CD8-positive, alpha-beta T cell (primary cell): ENCODE measurements at places on chromosomes 13 and 19.
A peak's percentile ranks its signal among the peaks of the same experiment; 100 is the strongest.

DNA sequence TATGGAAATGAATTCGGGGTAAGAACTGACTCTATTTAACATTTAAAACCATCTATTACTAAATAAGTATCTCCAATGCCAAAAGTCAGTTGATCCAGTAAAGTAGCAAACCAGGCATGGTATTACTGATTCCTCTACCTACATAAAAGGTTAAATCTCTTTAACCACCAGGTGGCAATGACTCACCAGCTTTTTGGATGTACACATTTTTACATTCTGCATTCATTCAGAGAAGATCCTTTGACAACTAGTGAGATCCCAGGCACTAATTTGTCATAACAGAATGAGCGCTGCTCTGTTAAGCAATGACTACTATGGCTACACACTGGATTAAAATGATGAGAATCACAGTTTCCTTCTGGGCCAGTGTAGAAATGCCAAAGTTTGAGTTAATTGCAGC lies 329.8 kb upstream of the GPC6 start:
- DNase-seq = no peak

GRCh38 chr13:82636119-82636518 lies 1246.2 kb downstream of the SLITRK1 start:
- DNase-seq = no peak

DNA sequence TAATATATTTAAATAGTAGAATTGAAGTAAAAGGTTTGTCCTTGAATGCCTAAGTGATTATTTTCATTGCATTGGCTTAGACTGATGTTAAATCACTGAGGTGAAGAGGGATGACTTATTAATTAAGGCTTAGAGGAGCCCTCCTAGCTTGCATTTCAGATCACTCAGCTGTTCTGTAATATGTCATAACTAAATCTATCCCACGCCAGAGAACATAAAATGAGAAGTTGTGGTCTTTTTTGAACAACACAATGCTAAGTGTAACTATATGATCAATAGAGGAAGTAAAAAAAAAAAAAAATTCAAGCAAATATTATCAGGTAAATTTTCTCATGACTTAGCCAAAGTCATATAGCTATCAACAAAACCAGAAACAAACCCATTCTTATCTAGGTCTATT lies 752.2 kb downstream of the GPC5 start:
- DNase-seq = no peak

DNA sequence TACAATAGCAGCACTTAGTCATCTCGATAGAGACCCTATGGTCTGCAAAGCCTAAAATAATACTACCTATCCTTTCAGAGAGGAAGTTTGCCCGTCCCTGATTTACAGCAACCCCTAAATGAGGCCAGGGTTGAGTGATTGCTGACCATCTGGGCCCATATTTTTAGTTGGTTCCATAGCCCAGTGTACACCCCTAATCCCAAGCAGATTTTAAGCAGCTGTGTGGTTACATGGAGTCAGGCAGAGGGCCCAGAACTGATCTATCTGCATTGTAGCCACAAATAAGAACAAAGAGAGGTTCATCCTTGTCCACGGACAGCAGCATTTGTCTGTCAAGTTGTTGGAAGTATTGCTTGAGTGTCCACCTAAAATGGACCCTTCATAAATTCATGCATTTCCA lies 148.2 kb downstream of the DCT start:
- DNase-seq = no peak

DNA sequence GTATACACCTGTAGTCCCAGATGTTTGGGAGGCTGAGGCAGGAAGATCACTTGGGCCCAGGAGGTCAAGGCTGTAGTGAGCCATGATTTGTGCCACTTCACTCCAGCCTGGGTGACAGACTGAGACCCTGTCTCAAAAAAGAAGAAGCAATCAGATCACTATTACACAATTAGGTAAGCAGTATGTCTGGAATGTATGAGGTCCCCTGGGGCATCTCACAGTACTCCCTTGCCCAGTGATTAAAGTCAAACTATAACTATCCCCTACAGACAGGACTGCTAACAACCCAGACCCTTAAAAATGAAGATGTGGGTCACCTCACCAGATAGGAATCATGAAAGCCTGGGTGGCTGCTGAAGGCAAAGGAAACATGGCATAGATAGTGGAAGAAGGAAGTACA lies 9.4 kb upstream of the PAN3 start:
- DNase-seq = no peak

GRCh38 chr19:46753420-46754155 lies 7.3 kb upstream of the STRN4 start:
- peak; percentile 76 for DNase-seq

- no peak for DNase-seq
Observed at GRCh38 chr19:2524840-2525723, 49.2 kb downstream of the GADD45B start.

GRCh38 chr19:32373585-32374295 lies 28.3 kb downstream of the ZNF507 start:
- no peak for DNase-seq

DNA sequence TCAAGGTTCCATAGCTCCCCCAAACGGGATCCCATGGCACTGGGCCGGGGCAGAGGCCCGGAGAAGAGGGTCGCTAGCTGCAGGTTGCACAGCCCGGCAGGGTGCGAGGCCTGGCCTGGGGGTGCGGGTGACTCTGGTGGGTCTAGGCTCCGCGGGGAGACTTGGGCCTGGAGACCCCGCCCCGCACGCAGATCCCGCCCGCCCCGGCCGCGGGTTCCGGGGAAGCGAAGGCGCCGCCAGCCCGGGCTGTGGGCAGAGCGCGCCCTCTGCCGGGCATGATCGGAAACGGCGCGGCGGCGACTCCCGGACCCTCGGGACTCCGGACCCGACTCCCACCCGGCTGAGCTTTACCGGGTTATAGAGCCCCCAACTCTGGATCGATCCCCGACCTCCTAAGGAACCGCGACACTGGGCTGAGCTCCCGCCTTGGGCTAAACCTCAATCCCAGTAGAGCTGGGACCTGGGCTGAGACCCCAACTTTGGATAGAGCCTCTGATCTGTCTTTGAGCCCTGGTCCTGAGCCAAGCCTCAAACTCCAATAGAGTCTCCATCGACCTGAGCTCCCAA lies 3.1 kb upstream of the TNFAIP8L1 start:
- DNase-seq = peak; percentile 81

DNA sequence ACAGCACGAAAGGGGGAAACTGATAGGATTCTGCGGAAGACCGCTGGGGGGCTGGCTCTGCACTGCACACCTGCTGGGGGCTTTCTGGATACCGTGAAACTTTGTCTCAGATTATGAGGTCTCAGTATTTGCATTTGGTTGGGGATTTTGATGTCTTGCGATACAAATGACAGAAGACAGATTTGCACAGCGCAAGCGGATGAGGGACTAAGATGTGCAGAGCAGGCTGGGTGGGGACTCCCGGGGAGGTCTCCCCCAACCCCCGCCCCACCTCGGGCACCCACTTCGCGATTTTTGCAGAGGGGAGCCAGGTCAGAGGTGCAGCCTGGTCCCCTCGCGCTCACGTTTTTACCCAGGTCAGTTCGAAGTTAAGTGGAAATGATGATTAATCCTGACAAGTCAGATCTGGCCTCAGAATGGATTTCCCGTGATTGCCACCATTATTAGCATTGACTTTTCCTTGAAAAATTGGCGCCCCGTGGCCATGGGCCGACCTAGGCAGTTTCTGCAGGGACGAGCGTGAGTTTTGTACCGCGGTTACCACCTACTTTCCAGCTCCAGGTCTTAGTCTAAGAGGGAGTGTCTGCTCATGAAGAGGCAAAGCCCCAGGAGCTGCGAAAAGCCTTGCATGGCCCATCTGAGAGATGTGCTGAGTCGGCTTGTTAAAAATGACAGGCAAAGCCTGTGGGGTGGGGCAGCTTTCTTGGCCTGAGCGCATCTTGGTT lies 1.3 kb upstream of the GJB2 start:
- peak; percentile 28 for DNase-seq

GRCh38 chr19:11054628-11055027 lies 34.6 kb upstream of the LDLR start:
- DNase-seq = no peak

DNA sequence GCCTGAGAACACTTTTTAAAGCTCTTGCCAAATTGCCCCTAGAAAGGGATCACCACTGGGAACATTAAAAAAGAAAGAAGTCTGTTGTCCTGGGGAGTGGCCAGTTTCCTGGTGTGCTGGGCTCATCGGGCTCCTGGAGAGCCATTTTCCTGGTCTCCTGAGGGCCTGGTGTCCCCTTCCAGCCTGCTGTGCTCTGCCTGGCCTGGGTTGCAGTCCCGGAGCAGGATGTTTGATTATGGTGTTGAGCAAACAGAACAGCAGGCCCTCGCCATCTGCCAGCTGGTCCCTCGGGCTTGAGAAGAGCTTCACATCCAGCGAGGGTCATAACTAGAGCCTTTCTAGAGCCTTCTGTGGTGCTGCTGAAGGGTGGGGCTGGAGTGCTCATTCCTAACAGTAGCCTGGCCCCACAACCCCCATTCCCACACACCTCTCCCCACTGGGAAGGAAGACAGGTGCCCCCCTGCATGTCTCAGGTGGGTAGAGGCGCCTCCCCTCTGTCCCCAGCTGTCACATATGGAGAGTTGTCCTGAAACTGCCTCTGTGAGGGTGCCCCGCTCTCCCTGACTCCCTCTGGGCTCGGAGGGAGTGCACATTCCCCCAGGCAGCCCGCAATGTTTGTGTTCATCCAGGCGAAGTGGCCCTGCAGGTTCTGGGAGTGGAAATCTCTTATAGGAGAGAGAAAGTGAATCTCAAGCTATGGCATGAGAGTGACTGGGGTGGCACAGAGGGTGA lies 151.1 kb downstream of the SIPA1L3 start:
- no peak for DNase-seq

DNA sequence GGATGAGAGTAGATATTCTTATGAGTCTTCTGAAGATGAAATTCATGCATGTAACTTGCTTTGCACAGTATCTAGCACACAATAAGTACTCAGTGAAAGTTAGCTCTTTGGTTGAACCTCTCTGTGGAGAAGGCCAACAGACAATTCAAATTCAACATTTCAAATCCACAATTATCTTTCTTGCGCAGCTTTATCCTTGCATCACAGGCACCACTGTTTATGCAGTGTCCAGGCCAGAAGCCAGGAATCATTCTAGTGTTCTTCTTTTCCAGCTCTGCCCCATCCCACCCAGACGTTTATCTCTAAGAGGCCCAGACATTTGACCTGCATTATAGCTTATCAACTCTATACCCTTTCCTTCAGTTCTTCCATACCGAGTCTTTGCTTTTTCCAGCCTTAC lies 254.7 kb upstream of the OBI1 start:
- DNase-seq = no peak

- DNase-seq = no peak
Observed at GRCh38 chr19:5126498-5127223, 157.7 kb downstream of the KDM4B start.

GRCh38 chr19:33766623-33767022 lies 30.0 kb upstream of the KCTD15 start:
- no peak for DNase-seq

- no peak for DNase-seq
Observed at GRCh38 chr13:39415008-39415802, 187.8 kb downstream of the LHFPL6 start.

- no peak for DNase-seq
Observed at GRCh38 chr19:4337906-4338440, 654 bp downstream of the STAP2 start.

GRCh38 chr13:89584058-89584620 lies 1763.3 kb upstream of the MIR17HG start:
- no peak for DNase-seq

DNA sequence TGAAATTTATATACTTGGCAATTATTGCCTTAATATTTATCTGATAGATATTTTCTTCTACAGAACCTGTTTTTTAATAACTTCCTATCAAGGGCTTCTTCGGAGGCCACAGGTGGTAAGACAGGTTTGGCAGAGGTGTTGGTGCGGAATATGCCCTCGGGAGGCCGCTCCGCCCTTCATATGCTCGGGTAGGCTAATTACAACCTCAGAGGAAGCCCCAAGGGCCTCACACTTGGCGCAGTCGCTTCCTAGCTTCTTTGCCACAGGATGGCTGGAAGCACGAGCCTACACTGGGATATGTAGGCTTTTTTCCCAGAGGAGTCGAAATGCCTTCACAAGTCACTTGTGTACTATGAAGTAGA lies 68.8 kb downstream of the LMO7 start:
- DNase-seq = no peak

DNA sequence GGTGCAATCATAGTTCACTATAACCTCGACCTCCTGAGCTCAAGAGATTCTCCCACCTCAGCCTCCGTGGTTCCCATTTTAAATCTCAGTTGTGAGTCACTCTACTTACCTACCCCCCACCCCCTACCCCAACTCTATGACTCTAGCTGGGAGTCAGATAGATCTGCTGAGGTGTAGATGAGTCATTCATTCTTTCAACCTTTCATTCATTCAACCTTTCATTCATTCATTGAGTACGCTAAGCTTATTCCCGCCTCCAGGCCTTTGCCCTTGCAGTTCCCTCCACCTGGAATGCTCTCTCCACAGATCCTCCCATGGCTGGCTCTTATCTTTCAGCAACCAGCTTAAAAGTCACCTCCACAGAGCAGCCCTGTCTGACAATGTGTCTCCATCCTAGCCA lies 1.1 kb upstream of the MAST1 start:
- no peak for DNase-seq

DNA sequence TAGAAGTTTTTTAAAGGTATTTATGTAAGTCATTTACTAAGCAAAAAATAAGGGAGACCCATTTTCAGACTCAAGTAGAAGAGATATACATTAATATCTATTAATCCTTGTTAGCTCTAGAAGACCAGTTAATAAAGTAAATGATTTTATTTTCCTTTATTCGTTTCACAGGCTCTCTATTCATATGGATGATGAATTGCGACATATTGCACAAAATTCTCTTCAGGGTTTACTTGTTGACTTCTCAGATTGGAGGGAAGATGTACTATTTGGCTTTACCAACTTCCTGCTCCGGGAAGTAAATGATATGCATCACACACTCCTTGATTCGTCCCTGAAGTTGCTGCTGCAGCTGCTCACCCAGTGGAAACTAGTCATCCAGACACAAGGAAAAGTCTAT lies 139.3 kb downstream of the FRY start:
- DNase-seq = no peak

- DNase-seq = no peak
Observed at GRCh38 chr13:84470528-84470927, 588.3 kb upstream of the SLITRK1 start.
